GM23248 (cell line): ENCODE measurements at places on chromosomes 13 and 19. TPM values are rescaled to one million over a fixed set of nuclear protein-coding genes. Genes with fewer than 3 reads are reported as not detected.

ZNF578 gene
- total RNA-seq, result 1.5 and 2.2 TPM in 2 replicates

- no peak overlapping the region for H3K27ac ChIP-seq
- no peaks in the 10 kb centered on the region for H3K4me1 ChIP-seq
- no peak for DNase-seq
- H3K27me3 ChIP-seq, result no peaks in the 10 kb centered on the region
Observed at GRCh38 chr13:77817521-77817920, 101.1 kb downstream of the EDNRB start.

- DNase-seq, result no peak
- H3K4me3 ChIP-seq, result no peak overlapping the region
- no peak overlapping the region for H3K27ac ChIP-seq
Observed at GRCh38 chr13:66402066-66402465, 828.1 kb downstream of the PCDH9 start.

DNA sequence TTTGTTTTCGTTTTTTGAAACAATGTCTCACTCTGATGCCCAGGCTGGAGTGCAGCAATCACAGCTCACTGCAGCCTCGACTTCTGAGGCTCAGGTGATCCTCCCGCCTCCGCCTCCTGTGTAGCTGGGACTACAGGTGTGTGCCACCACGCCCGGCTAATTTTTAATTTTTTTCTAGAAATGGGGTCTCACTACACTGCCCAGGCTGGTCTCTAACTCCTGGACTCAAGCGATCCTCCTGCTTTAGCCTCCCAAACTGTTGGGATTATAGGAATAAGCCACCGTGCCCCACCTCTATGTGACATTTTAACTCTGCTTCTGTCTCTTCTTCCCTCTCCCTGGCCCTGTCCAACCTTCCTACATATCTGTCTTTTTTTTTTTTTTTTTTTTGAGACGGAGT lies 5.1 kb downstream of the ATP1A3 start:
- H3K36me3 ChIP-seq, result no peaks in the 10 kb centered on the region
- no peak overlapping the region for H3K27ac ChIP-seq
- no peaks in the 10 kb centered on the region for H3K4me1 ChIP-seq
- DNase-seq, result no peak

GRCh38 chr13:76035711-76036110 lies 399.6 kb downstream of the LMO7 start:
- 0 out of 2 replicates have a peak, but pooled peaks cover under 1% of the 10 kb centered on the region for H3K27me3 ChIP-seq
- DNase-seq, result no peak
- H3K4me1 ChIP-seq, result no peaks in the 10 kb centered on the region
- no peak overlapping the region for H3K4me3 ChIP-seq
- no peak overlapping the region for H3K27ac ChIP-seq

ITGBL1 gene
- total RNA-seq, result 459 and 462 TPM in 2 replicates

- DNase-seq, result no peak
- peaks cover 12% of the 10 kb centered on the region for H3K4me1 ChIP-seq
- no peaks in the 10 kb centered on the region for H3K27me3 ChIP-seq
- H3K36me3 ChIP-seq, result no peaks in the 10 kb centered on the region
- H3K4me3 ChIP-seq, result no peak overlapping the region
Observed at GRCh38 chr19:16345457-16345856, 20.8 kb downstream of the KLF2 start.
